ENCODE measurements at places on chromosomes 16 and 17. TPM values are rescaled to one million over a fixed set of nuclear protein-coding genes. Genes with fewer than 3 reads are reported as not detected.

Gene C17orf67
- 6.2 TPM for total RNA-seq

Gene GDPD3
- 26.7 TPM for total RNA-seq

Gene INCA1
- total RNA-seq, result not detected

Gene UBB
- total RNA-seq, result 953 TPM

Gene CACNG1
- not detected for total RNA-seq

Gene HOXB1
- total RNA-seq, result not detected

Gene MAF
- total RNA-seq, result 120 TPM

Gene TVP23A
- 0.20 TPM for total RNA-seq

Gene UNKL
- 94.3 TPM for total RNA-seq

Gene SLC5A11
- not detected for total RNA-seq

Gene TSNAXIP1
- 0.39 TPM for total RNA-seq

Gene SLC16A6
- 11.5 TPM for total RNA-seq

Gene PDE6G
- total RNA-seq, result 0.67 TPM

Gene LDHD
- total RNA-seq, result not detected

Gene TBC1D28
- total RNA-seq, result not detected

Gene MFAP4
- total RNA-seq, result not detected

Gene C17orf107
- total RNA-seq, result 45.6 TPM

Gene RNF167
- 105 TPM for total RNA-seq

Gene PRR15L
- not detected for total RNA-seq

Gene TMEM204
- total RNA-seq, result 25.8 TPM

Gene HAP1
- total RNA-seq, result 2.1 TPM

Gene CCR7
- total RNA-seq, result 192 TPM

Gene MYL4
- total RNA-seq, result not detected

Gene GLIS2
- not detected for total RNA-seq

Gene FOXL1
- not detected for total RNA-seq

Gene OR3A2
- total RNA-seq, result 0.59 TPM
